ENCODE measurements at places on chromosomes 7 and 10.

DNA sequence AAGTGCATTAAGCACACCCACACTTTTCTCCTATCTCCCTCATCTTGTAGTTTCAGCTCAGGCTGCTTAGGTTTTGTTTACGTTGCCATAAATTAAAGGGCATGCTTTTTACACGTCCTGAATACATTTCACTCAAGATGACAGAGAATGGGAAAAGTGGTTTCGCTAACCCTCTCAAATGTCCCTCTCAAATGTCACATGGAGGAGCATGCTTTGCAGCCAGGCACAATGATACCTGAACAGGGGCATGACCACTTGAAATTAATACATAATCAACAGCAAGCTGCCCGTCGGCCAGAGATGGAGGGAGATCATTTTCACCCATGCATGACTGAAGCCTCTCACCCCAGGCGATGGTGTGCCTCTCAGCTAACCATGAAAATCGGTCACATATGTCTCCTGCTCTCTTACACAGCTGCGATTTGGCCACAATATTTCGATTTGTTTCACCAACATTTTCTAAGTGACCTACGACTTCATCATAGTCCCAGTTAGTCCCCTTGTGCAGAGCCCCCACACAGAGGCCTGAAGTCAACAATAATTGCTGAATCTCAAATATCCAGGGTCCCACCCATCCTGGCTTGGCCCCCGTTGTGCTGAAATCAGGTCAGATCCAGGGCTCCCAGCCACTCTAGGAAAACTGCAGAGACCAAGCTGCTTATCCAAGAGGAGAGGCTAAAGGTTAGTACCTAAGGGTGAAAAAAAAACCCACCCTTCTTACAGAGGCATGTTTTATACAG lies 373.9 kb upstream of the NFE2L3 start:
- peak; percentile 42 for DNase-seq

DNA sequence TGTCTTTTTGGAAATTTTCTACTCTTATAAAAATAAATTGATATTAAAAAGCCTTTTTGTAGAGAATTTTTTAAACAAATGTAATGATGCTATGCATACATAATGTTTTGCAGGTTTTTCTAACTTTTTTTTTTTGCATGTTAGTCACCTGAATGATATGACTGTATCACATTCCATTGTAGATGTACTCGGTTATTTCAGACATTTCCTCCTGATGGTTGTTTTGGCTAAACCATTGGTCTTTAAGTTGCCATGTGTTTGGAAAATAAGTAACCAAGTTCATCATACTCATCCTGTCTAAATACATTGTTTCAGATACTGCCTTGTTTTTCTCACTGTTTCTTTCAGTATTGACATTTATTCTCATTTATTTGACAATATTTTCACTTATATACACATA lies 25.8 kb downstream of the NHLRC2 start:
- no peak for DNase-seq

DNA sequence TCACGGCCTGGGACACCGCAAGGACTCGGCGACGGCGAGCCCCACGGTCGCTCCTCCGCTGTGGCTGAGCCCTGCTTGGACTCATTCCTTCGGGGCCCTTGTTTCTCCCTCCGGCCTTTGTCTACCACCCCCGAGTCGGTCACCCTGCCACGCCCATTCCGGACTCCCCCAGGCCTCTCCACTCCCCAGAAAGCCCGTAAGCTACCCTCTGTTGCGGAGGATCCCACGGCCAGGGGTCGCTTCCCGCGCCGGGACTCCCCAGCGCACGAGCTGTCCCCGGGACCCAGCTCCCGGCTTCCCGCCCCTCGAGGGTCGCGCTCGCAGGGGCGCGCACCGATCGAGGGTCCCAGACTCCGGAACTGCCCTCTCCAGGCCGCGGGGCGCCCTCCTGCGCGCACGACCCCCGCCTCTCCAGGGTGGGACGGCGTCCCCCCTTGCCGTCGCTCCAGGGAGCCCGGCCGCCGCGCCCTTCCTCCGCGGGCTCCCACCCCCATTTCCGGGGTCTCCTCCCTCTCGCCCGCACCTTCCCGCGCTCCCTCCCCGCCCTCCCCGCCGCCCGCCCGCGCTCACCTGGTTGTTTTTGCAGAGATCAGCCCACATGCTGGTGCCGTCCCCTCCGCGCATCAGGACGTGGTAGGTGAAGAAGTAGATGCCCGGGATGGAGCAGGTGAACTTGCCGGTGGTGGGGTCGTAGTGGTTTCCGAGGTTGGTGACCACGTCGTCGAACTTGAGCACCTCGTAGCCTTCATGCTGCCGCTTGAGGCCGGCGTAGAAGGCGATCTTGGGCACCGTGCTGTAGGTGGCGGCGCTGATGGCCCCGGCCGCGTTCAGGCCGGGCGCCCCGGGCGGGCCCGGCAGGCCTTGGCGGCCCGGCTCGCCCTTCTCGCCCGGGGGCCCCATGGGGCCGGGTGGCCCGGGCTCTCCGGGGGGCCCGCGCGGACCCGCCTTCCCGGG lies 1.5 kb downstream of the C1QL3 start:
- no peak for DNase-seq

DNA sequence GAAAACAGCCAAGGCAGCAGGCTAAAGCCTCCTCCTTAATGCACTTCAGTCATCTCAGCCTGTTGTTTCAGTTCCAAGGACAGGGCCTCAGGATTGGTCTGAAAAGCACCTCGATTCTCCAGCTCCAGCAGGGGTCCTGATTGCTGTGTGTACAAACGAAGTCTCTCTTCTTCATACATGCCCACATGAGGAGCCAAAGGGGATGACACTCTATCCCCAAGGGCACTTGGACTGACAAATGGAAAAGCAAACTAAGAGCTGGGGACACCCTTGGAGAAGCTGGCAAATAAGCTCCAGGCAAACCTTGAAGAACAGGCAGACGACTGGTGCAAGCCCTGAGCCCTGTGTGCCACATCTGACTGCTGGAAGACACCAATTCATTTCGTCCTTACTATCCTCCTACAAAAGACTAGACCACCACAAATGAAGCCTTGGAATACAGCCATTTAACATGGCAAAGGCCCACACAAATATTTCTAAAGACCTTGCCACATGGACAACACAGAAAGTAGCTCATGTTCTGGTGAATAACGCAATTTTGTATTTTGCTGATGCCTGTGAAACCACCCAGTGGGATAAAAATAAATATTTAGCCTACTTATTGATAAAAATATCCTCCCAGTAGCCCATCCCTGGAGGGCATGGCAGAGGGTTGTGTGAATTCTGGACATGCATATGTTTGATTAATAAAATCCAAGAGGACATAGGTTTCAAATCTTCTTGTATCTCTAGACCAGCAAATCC lies 61.9 kb downstream of the PARD3 start:
- no peak for DNase-seq

- no peak for DNase-seq
Observed at GRCh38 chr7:148973256-148973655, 55.0 kb downstream of the PDIA4 start.

GRCh38 chr10:15346440-15347141 lies 24.5 kb downstream of the FAM171A1 start:
- no peak for DNase-seq

DNA sequence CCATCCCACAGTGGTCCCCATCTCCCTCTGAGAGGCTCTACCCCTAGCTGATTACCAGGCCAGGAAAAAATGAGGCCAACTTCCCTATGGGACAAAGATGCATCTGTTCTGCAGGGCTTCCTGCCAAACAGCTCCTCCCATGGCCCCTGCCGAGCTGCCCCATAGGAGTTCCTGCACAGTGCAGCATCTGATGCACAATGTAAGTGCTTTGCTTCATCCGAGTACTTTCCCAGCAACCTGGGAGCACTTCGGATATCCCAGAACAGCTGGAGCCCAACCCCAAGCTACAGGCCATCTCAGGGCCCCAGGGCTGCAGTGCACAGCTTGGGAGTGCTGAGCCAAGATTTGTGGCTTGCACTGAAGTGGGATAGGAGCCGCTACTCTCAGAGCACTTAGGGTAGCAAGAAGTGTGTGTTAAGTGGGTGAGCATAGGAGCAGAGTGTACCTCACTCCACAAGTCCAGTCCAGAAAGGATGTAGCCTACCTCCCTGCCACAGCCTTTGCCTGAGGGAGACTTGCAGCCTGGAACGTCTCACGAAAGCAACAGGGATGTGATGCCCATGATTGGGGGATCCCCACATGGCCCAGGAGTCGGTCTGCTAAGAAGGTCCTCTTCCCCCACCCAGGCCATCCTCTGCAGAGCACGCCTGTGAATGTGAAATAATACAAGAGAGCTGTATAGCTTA lies 209.6 kb upstream of the VWC2 start:
- DNase-seq: no peak

DNA sequence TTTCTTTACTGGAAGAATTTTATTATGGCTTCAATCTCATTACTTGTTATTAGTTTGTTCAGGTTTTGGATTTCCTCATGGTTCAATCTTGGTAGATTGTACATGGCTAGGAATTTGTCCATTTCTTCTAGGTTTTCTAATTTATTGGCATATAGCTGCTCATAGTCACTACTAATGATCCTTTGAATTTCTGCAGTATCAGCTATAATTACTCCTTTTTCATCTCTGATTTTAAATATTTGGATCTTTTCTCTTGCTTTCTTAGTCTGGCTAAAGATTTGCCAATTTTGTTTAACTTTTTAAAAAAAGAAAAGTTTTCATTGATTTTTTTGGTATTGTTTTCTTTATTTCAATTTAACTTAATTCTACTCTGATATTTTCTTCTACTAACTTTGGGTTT lies 59.2 kb downstream of the SLC13A1 start:
- no peak for DNase-seq

DNA sequence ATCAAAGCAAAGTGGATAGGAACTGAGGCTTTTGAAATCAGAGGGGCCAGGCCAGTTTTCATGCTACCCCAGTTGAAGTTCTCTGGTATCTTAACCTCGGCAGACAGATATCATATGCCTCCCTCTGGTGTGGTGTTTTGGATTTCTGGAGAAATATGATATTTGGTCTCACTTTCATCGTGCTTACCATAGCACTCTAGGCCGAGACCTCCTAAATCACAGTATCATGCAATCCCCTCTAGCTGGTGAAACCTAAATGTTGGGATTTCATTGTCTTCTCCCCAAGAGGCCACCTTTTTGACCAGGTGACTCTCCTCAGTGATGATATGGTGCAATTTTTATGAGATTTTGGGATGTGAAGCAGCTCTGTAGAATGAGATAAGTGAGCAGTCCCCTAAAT lies 183.5 kb downstream of the CREB5 start:
- DNase-seq: no peak

DNA sequence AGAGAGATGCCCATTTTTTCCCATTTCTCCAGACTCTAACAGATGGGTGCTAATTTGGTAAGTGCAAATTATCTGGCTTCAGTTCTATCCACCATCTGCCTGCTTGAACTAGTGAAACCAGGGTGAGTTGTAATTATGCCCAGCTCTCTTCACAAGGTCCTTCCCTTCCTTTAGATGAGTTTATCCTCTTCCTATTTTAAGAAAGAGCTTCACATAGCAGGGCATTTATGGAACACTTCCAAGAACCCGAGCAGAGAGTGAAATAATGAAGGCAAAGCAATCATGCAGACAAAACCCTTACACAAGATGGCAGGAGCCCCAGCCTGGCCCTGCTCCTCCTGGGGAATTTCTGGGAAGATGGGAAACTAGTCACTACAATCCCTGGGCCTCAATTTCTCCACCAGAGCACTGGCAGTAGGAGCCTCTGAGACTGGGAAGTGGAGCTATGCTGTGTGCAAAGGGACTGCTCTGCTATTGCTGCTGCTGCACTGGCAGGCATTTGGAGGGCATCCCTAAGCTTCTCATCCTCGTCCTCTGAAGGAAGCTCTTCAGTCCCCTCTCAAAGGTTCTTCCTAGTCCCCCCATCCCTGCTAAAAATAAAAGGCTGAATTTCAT lies 33.7 kb upstream of the PLXNA4 start:
- no peak for DNase-seq

DNA sequence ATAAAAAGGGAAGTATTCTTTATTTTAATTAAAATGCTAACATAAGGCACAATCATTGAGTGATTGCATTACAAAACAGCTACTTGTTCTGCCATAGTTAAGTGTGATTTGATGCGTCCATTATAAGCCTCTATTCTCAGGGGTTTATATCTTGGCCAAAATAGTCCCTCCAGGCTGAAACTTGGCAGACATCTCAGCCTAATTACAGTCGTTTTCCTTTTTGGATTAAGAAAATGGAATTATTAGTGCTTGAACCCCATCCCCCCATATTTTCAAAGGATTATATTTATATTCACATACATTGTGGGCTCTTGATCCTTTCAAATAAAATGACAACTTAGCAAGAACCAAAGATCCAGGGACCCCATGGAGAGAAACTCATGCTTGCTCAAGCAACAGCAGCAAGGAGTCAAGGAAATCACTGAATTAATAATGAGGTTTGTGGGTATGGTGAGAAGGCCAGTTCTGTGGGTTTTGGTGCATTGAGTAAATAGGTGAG lies 66.7 kb upstream of the NEUROD6 start:
- no peak for DNase-seq

DNA sequence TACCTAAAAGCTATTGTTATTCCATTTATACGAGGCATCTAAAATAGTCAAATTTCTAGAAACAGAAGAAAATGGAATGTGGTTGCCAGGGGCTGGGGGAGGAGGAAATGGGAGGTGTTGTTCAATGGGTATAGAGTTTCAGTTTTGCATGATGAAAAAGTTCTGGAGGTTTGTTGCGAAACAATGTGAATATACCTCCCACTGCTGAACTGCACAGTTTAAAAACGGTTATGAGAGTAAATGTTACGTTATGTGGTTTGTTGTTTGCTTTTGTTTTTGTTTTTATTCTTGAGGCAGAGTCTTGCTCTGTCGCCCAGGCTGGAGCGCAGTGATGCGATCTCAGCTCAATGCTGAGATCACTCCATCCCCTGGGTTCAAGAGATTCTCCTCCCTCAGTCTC lies 64.9 kb upstream of the NRBF2 start:
- no peak for DNase-seq

DNA sequence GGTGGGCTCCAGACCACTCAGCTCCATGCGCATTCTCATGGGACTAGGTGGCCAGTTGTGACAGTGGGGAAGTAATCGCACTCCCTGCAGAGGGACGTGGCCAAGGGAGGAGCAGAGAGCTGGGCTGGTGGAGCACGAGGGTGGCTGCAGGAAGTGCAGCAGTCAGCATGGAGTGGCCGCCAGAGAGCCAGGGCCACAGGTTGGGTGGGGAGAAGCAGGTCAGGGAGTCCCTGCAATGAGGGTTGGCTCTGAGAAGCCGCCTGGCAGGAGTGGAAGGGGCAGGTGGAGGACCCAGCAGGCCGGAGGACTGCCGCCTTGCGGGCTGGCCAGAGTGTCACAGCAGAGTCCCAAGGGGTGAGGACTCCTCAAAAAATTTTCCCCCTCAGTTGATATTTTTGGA lies 26.2 kb downstream of the FKBP6 start:
- DNase-seq: no peak

GRCh38 chr7:44267719-44268421 lies 57.5 kb downstream of the CAMK2B start:
- DNase-seq: no peak

GRCh38 chr10:112509558-112510291 lies 62.7 kb downstream of the VTI1A start:
- no peak for DNase-seq

GRCh38 chr10:57338823-57339558 lies 928.7 kb downstream of the IPMK start:
- DNase-seq: no peak

- no peak for DNase-seq
Observed at GRCh38 chr7:151808400-151809145, 68.3 kb downstream of the PRKAG2 start.

- no peak for DNase-seq
Observed at GRCh38 chr10:131141207-131141606, 170.3 kb downstream of the TCERG1L start.
